ENCODE measurements at places on chromosomes 16 and 17. TPM values are rescaled to one million over a fixed set of nuclear protein-coding genes. Genes with fewer than 3 reads are reported as not detected.

DNA sequence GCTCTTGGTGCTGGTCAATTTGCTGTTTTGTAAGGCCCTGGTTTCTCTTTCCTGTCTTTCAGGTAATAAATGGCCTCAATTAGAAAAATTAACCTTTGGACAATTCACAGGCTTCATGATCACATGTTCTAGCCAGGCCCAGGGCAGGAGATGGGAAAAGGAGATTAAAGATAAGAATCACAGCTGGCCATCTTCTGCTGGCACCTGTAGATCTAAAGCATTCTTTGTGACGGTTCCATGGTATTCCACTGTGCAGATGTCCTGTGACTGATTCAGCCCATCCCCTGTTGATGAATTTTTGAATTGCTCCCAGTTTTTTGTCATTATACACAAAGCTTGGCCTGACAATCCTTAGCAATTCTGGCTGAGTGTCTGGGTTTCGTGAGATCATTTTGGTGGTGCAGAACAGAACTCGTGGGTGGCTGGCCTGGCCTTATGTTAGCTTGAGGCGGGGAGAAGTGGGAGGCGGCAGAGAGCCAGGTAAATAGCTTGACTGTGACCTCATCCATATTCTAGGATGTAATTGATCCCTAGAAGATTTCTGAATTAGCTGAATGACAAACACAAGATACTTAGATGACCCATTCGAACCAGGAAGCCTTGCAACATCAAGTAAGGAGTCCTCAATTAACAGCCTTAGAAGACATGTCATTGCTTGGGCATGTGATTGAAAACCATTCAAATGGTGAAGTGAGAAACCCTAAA, 14.1 kb downstream of the TMC5 start:
- no peaks in the 10 kb centered on the region for H3K27me3 ChIP-seq
- DNase-seq, result no peak
- no peak overlapping the region for H3K27ac ChIP-seq
- no peak overlapping the region for H3K4me3 ChIP-seq

DNA sequence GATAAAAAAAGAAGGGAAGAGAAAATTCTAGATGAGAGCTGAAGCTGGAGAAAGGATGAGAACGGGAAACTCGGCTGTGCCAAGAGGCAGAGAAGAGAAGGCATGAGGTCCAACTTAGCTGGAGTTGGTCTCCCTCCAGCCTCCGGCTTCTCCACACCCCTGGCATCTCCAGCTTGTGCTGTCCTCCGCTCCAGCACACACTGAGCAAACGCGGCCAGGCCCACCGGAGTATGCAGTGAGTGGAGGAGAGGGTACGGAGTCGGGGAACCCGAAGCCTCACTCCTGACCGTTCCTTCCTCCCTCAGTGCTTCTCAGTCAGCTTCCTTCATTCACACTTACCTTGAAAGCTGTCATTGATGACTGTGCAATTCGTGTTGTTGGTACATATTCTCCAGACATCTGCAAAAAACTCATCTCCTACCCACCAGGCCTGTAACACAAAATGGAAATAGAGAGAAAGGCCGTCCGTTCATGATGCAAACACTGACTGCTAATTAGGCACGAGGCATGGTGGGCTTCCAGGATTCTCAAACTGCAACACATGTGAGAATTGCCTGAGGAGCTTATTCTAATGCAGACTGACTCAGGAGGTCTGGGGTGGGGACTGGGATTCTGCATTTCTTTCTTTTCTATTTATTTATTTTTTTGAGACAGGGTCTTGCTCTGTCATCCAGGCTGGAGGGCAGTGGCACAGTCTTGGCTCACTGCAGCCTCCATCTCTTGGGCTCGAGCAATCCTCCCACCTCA, 37.0 kb downstream of the EMP2 start:
- no peaks in the 10 kb centered on the region for H3K27me3 ChIP-seq
- peaks cover 8% of the 10 kb centered on the region for H3K36me3 ChIP-seq
- no peak overlapping the region for H3K4me3 ChIP-seq
- no peak overlapping the region for H3K27ac ChIP-seq
- no peaks in the 10 kb centered on the region for H3K4me1 ChIP-seq
- no peak for DNase-seq

The MEOX1 gene
- polyA plus RNA-seq, result not detected

DNA sequence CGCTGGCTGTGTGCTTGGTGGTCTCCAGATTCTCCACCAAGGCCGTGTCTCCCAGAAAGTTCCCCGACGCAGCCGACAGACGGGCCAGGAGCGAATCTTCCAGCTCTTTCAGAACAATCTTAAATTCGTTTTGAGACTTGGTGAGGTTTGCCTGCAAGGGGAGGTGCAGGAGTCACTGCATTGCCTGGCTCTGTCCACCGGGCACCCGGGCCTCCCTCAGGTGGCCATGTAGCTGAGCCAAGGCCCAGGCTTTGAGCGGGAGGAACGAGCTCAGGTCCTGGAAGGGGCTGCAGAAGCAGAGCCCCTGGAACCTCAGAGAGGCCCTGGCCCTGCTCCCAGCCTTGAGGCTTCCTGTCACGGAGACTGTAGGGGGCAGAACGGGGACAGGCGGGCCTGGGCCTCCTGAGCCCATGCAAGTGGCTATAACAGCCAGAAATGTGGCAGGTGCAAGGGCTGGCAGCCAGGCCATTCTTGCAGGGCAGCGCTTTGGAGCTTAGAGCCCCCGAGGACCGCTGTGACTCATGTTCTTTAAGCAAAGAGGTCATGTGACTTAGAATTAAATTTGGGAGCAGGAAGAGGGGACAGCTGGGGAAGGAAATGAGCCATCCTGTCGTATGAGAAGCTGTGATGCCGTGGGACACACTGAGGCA, 72.4 kb downstream of the PGS1 start:
- no peaks in the 10 kb centered on the region for H3K36me3 ChIP-seq
- H3K27ac ChIP-seq, result no peak overlapping the region
- H3K4me3 ChIP-seq, result no peak overlapping the region
- H3K27me3 ChIP-seq, result no peaks in the 10 kb centered on the region

DNA sequence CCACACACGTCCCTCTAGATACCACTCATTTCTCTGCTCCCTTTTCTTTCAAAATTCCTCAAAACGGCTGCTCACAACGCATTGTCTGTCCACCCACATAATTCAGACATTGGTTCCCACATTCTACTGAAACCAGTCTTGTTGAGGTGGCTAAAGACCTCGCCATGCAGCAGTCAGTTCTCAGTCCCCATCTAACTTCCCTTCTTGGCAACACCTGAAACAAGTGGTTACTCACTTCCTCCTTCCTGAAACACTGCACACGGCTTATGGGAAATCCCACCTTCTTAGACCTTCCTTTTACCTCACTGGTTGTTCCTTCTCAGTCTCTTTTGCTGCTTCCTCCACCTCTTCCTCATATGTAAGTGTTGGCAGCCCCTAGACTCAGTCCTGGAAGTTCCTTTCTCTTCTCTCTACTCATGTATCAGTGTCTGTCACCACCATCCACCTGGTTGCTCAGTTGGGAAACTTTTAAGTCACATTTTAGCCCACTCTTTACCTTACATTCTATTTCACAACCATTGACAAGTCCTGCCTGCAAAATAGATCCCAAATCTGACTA, 277.1 kb downstream of the CEP112 start:
- H3K27me3 ChIP-seq, result no peaks in the 10 kb centered on the region
- H3K4me1 ChIP-seq, result no peaks in the 10 kb centered on the region
- H3K27ac ChIP-seq, result no peak overlapping the region

DNA sequence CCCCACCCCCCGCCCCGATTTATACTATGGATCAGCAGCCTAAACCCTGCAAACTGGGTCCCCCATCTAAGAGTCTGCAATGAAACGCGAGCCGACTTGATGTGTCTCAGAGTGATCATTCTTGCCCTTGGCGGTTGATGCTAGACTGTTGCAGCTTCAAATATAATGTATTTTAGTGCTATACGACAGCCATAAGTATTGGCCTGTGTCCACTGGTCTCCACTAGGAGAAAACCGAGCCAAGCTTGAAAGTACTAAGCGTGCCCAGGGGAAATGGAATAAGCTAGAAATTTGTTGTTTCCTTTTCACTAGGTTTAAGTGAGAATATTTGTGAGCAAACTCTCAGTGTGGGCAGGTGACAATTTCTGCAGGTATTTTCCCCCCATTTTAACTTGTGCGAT, 711.2 kb downstream of the MAF start:
- no peak for DNase-seq
- H3K36me3 ChIP-seq, result no peaks in the 10 kb centered on the region
- H3K27ac ChIP-seq, result no peak overlapping the region
- H3K4me3 ChIP-seq, result no peak overlapping the region
- H3K4me1 ChIP-seq, result no peaks in the 10 kb centered on the region
- H3K27me3 ChIP-seq, result no peaks in the 10 kb centered on the region

GRCh38 chr17:45660474-45660873, 123.6 kb upstream of the CRHR1 start:
- no peak overlapping the region for H3K4me3 ChIP-seq
- no peaks in the 10 kb centered on the region for H3K4me1 ChIP-seq
- no peak overlapping the region for H3K27ac ChIP-seq
- H3K27me3 ChIP-seq, result peaks cover 4% of the 10 kb centered on the region
- DNase-seq, result no peak

GRCh38 chr17:39576187-39576586, 31.5 kb downstream of the NEUROD2 start:
- no peaks in the 10 kb centered on the region for H3K36me3 ChIP-seq
- no peak overlapping the region for H3K4me3 ChIP-seq
- H3K27me3 ChIP-seq, result peaks cover 1% of the 10 kb centered on the region
- DNase-seq, result no peak
- no peak overlapping the region for H3K27ac ChIP-seq
- peaks cover 2% of the 10 kb centered on the region for H3K4me1 ChIP-seq

DNA sequence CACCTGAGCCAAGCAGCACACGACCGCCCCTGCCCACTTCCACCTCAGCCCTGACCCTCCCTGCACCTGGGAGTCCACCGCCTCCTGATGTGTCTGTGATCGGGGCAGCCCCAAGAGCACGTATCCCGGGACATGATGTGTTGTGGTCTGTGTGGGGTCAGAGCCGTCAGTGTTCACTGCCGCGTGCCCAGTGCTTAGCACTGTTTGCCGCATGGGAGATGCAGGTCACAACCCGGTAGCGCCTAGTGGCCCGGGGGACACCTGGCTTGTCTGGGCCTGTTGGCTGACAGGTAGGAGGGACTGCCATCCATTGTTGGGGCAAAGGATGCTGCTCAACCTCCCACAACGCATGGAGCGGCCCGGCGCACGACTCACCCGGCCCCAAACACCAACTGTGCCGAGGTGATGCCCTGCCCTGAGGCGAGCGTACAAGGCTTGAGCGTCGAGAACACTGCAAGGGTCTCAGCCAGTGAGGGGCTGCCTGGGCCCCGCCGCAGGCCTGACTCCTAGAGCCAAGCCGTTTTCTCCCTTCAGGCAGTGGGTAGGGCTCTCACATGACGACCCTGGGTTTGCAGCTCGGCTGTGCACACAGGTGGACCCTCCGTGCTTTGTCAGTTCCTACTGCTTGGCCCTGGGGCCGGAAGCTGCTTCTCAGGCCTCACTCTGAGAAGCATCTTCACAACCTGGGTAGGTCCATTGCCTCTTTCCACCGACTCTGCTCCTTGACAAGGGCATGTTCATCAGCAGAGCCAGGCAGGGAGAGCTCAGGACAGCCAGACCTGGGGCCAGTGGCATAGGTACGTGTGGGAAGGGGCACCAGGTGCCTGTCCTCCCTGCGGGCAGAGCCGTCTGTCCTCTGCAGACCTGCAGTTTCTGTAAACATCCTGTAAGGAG, 5.9 kb upstream of the C16orf95 start:
- no peak overlapping the region for H3K4me3 ChIP-seq
- no peak overlapping the region for H3K27ac ChIP-seq
- DNase-seq, result no peak
- peaks cover 10% of the 10 kb centered on the region for H3K4me1 ChIP-seq
- H3K27me3 ChIP-seq, result no peaks in the 10 kb centered on the region
- H3K36me3 ChIP-seq, result no peaks in the 10 kb centered on the region

The CYB5D1 gene
- polyA plus RNA-seq, result 8.7 TPM

DNA sequence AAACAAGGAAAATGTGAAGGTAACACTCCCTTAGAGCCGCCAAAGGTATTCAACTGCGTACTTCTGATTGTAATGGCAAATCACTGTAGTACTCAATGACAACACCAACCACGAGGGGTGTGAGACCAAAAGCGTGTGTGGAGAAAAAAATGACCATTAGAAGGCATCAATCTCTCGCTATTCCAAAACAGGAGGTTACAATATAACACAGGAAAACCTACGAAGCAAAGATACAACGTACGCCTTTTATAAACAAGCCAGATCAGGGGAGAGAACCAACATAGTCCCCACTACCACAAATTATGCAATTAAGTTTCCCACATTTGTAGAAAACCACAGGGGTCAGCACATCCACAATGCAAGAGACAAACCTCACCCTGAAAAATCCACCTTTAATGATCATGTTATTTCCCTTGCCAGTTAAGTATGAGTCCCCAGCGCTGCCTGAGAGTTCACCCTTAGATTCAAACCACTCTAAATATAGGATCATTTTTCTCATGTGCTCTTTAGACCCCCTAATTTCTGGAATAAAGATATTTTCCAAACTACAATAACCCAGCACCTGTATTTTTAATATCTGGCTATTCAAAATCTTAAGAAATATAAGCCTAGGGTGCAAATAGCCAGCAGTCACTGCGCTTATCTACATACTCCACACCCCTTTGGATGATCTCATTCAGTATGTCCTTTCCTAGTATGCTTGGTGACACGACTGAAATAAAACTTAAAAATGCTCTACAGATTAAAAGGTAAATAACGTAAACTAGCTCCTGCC, 12.4 kb downstream of the TEX14 start:
- no peaks in the 10 kb centered on the region for H3K36me3 ChIP-seq
- no peak overlapping the region for H3K4me3 ChIP-seq
- H3K27me3 ChIP-seq, result no peaks in the 10 kb centered on the region
- H3K27ac ChIP-seq, result no peak overlapping the region
- peak; percentile 61 for DNase-seq
- H3K4me1 ChIP-seq, result no peaks in the 10 kb centered on the region

DNA sequence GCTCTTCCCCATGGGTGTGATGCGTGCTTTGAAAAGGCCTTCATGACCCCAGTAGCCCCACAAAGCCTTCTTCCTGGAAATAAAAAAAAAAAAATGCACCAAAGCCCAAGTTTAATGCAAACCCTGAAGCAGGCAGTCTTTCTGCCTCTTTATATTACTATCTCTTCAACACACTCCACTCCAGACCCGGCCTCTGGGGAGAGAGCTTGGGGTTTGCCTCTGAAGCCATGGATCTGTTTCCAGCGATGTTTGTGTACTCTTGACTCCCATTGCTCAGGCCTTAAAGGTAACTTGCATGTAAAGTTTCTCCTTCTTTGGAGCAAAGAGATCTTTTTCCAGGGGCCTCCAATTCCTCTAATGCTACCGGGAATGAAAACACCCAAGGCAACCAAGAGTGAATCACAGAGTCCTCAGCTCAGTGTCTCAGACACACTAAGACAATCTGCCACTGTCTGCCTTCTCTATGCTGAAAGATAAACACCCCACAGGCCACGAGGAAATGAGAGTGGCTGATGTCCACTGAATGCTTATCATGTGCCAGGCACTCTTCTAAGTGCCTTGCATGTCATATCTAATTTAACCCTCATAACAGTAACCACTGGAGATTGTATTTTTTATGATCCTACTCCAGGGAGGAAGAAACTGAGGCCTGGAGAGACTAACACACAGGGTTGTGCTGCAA, 56.4 kb upstream of the AKTIP start:
- no peak overlapping the region for H3K27ac ChIP-seq
- no peaks in the 10 kb centered on the region for H3K36me3 ChIP-seq
- H3K4me3 ChIP-seq, result no peak overlapping the region
- no peak for DNase-seq

The MYH3 gene
- polyA plus RNA-seq, result 1.0 TPM

The CLEC19A gene
- polyA plus RNA-seq, result not detected

GRCh38 chr17:42107597-42108576, 4.6 kb downstream of the DHX58 start:
- H3K27ac ChIP-seq, result no peak overlapping the region
- H3K4me1 ChIP-seq, result peaks cover 6% of the 10 kb centered on the region
- no peak overlapping the region for H3K4me3 ChIP-seq
- H3K36me3 ChIP-seq, result peaks cover 2% of the 10 kb centered on the region
- peak; percentile 54 for DNase-seq

The NTN1 gene
- 0.15 TPM for polyA plus RNA-seq

- DNase-seq, result peak; percentile 97
- no peaks in the 10 kb centered on the region for H3K27me3 ChIP-seq
- no peak overlapping the region for H3K4me3 ChIP-seq
Measured at GRCh38 chr16:23587726-23588125, 8.4 kb downstream of the NDUFAB1 start.

All from fibroblast of lung (primary cell).